RPMI7951 (cell line): ENCODE measurements at places on chromosomes 11 and 22.

DNA sequence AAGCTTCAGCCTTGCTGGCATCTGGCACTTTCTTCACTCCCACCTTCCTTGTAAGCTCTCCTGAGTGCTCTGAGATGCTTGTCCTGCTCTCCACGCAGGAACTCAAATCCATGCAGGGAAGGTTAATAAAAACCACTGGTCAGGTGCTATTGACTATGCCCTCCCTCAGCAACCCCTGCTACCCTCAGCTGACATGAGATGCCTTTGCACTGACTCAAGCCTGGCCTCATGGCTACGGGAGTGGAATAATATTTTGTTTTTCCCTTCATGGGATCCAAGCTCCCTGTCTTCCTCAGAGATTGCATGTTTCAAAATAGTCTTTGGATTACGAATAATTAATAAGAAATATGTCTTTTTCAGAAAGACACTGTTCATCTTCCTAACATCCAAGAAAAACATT lies 31.7 kb upstream of the ABCC8 start:
- no peak for DNase-seq

GRCh38 chr11:88464528-88464927 lies 127.0 kb upstream of the CTSC start:
- no peak for DNase-seq

DNA sequence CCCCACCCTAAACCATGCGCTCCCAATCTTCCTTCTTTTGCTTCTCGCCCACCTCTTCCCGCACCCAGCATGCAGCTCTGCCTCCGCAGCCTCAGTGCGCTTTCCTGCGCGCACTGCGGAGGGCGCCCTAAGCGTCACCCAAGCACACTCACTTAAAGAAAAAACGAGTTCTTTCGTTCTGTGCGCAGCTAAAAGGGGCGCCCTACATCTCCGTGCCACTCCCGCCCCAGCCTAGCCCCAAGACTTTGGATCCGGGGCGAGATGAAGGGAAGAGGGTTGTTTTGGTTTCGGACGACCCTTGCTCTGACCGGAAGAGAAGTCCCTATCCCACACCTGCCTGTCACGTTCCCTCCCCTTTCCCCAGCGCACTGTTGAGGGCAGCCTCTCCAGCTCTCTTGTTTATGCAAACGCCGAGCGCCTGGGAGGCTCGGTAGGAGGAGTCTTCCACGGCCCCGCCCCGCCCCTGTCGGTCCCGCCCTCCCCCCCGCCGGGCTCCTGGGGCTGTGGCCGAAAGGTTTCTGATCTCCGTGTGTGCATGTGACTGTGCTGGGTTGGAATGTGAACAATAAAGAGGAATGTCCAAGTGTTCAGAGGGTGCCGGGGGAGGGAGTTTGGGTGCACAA lies 5.3 kb downstream of the VSIG2 start:
- peak; percentile 72 for DNase-seq

DNA sequence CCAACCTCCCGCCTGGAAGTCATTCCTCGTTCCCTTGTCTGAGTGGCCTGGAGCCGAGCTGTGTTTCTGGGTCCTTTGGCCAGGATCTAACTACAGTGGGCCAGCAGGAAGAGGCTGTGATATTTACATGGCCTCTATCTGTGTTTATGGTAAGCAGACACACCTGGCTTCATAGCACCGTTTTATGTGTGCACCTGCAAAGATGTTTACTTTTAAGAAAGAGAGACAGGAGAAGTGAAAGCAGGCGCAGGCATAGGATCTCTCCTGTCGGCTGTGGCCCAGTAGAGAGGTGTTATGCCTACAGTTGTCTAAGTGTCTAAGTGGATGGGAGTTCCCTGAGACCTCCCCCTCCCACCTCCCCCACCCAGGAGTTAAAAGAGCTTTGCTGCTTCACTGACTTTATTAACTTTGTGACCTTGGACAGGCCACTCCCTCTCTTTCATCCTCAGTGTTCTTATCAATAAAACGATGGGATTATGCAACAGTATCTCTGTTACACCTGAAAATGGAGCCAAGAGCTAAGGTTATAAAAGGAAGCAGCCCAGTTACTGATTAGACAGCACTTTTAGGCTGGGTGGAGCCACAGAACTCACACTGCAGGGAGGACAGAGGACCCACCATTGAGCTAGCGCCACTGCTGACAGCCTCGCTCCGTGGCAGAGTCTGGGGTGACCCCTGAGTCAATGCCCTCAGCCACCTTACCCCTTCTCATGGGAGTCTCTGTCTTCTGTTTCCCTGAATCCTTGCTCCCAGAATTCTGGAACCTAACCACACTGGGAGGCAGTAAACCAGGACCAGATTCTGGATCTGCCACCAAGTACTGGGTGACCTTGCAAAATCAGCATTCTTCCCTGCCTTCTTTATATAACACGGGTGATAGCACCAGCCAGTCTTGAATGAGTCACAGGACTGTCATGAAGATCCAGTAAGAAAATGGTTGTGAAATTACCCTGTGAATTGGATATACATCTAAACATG lies 22.0 kb downstream of the ST14 start:
- peak; percentile 75 for DNase-seq

GRCh38 chr11:33248416-33248971 lies 8.7 kb upstream of the HIPK3 start:
- no peak for DNase-seq
